ENCODE measurements at places on chromosomes 12 and 14. TPM values are rescaled to one million over a fixed set of nuclear protein-coding genes. Genes with fewer than 3 reads are reported as not detected.

Gene PTMS
- total RNA-seq = 4.7 TPM

GRCh38 chr12:123726962-123727361, 14.8 kb downstream of the ATP6V0A2 start:
- DNase-seq = no peak

DNA sequence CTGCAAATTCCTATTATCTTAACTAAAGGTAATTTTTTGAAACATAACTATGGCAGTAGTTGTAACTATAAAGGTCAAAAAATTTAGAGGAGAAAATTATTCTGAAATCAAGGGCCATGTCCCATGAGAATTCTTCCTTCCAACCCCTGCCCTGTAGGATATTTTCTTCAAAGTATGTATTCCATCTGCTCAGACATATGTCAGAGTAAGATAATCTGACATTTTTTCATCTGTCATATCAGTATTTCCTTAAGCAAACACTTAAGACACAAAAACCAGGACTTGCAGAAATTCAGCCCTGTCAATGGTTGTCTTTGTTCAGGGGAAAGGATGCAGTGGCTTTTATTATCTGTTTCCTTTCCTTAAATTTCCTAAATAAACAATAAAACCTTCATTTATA, 36.3 kb downstream of the ACSS3 start:
- DNase-seq = no peak

DNA sequence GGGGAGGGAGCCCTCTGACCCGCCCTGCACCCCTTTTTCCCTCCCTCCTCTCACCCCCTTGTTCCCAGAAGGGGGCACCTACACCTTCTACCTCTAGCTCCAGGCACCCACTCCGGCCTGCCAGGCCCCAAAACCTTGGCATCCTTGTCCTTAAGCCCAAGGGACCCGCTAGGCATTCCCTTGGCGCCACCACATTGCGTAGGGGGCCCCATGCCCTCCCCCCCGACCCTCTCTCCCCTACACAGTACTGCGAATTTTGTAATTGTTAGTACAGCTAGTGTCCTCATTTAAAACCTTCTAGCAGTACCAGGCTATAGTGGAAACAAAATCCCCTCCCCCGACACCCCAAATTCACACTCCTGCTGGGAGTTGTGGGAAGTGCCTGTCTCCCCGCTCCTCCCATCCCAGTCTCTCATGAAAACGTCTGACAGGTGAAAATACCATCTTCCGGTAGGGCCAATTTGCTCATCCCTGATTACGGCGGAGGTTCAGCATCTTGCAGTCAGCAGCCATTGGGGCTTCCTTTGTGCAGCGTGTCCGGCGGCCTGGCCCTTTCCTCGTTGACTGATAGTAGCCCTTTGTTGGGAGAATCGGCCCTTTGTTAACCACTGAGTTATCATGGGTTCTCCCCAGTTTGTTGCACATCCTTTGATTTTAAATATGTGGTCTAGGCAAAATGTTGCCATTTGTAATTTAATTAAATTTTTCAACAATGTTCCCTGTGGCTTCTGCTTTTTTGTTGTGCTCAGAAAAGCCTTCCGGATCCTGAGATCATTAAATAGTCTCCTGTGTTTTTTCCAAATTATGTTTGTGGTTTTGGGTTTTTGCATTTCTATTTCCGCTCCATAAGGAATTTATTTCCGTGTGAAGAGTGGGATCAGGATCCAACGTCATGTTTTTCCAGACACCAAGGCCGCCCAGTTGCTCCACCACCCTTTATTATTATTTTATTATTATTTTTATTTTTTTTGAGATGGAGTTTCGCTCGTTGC, 7.9 kb upstream of the CEP170B start:
- DNase-seq = no peak

Gene ATF7
- total RNA-seq = 9.1 TPM

Gene FAM90A1
- not detected for total RNA-seq

DNA sequence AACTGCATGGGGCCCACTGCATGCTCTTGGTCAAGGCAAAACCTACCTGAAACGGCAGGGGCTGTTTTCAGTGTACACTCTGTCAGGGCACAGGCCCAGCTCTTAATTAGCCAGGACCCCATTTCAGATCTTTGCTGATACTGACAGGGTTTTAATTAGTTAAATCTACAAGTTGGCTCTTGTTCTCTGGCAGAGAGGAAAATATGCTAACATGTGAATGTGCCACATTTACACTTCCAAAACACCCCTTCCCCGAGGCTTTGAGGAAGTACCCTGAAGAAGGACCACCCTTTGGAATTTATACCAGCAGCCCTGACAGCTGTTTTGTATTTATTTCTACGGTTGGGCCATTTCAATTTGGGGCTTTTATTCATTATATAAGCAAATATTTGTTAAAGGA, 66.3 kb downstream of the OTX2 start:
- no peak for DNase-seq

Gene KRT71
- total RNA-seq = not detected

DNA sequence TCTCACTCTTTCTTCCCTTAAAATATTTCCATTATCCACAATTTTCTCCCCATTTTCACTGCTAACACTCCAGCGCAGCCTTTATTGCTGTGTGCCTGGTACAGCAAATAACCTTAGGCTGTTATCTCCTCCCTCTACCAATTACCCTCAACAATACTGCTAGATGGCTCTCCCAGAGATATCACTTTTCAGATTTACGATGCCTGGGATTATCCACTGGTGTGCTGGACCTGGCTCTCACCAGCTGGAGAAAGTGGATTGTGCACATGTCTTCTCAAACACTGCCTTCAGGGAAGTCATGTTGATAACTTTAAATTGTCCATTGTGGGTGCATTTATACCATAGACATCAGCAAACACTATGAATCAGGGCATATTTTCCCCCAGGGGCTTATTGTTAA, 101.9 kb upstream of the ADAMTS20 start:
- DNase-seq = no peak

DNA sequence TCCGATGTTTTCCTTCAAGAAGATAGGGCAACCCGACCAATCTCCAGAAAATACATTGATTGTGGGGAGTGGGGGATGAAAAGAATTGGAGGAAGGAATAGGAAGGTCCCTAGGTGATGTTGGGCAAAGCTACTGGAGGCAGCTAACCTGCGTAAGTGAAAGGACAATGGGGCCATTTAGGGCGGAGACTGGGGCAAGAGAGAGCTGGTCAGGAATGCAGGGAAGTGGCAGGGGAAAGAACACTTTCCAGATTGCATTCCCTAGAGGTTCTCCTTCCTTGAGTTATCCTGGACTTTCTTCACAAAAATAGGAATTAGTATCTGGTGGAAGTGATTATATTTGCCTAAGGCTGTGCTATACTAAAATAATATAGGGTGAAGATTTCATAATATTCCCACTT, 151.8 kb upstream of the HMGA2 start:
- no peak for DNase-seq

DNA sequence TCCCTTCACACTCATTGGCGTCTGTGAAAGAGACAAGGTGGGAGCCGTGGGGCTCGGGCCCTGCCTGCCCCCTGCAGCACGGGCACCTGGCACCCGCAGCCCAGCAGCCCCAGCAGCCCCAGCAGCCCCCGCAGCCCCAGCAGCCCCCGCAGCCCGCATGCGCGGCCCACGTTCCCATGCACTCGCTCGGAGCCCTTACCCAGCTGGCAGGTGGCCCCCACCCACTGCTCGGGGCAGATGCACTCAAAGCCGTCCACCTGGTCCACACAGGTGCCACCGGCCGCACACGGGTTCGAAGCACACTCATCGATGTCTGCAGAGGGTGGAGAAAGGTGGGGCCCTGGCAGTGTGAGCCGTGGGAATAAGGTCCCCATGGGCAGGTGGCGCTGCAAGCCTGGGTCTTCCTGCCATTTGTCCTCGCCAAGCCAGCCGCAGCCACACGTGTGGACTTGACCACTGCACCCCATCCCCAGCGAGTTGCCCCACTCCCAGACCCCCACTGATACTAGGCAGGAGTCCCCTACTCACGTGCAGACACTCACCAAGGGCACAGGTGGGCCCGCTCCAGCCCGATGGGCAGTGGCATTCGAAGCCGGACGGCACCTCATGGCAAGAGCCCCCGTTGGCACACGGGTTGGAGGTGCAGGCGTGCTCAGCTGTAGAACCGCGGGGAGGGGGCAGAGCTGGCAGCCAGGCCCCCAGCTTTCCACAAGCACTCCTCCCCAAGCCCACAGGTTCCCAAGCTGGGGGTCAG, 17.3 kb downstream of the JAG2 start:
- no peak for DNase-seq

Gene DYRK2
- total RNA-seq = 118 TPM

DNA sequence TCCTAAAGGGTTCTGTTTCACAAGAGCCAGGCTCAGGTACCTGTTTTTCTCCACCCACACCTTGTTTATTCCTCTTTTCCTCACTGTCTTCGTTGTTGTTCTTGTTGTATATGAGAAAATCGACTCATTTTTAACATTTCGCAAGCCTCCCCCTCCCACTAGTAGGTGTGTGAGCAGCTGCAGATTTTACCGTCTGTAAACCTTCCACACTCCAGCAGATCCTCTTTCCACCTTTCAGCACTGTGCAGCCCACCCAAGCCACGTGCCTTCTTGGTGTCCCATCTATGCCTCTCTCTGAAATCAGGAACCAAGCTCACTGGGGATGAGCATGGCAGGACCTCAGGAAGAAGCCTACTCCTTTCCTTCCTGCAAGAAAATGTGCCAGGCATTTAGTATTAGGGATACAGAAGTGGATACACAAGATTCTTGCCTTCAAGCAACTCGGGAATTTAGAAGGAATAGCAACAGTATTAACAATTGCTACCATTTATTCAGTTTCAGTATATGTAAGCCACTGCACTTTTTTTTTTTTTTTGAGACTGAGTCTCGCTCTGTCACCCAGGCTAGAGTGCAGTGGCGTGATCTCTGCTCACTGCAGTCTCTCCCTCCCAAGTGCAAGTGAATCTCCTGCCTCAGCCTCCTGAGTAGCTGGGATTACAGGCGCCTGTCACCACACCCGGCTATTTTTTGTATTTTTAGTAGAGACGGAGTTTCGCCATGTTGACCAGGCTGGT, 113.6 kb downstream of the CHST11 start:
- no peak for DNase-seq

DNA sequence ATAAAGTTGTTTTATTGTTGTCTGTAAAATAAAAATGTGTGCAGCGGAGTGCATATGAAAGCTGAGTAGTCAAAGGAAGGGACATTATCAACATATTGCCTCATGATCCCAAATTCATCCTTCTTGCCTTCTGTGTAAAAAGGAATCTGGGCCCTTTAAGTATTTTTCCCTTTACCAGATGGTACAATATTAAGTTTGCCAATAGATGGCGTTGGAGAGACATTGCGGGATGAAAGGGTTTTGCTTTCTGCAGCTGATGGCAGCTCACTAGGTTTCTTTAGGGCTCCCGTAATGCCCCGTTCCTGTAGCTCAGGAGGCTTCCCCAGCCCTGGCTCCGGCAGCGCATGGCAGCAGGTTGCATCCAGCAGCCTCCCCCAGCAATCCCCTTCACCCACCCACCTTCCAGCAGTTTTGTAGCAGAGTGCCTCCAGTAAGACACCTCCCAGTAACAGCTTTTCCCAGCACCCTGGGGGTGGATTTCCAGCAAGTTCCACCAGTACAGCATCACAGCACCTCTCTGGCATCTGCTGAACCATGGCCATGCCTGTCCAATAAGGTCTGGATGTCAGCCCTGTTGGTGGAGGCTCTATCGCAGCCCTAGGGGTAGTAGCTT, 354.4 kb downstream of the MED13L start:
- DNase-seq = no peak

Gene HRK
- not detected for total RNA-seq

DNA sequence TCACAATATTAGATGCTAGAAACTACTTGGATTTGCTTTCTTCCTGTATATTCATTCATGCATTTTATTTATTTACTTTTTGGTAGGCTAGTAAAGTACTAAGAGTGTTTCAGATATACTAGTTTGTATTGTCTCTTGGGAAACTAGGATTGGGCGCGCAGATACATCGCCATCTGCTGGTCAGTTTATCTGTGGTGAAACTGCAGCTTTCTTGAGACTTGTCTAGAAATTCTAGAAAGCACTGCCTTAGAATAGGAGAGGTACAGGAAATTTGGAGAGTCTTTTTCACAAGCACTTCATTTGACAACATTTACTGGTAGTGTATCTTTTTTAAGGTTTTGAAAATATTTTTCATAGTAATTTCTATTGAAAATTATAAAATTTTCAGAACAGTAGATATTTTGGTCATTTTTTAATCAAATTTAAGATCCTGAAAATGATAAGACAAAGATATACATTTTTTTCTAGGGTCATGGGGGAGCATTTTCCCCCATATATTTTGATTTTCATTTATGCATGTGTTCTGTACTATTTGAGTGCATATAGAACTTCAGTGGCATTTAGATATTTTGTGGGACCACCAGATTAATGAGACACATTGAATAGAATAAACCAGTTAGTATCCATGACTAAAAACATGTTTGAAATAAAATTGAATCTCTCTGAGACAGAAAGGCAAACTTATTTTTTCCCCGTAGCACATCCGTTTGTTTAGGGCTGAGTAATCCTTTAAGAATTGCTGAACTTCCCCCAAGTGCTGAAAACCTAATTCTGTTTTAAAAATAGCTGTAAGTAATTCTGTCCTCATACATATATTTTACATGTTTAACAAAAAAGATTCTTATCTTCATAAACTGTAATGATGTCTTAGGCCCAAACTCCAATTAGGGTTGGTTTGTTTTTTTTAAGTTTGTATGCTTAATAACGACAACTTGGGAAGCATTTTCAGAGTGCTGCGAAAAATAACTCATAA, 44.5 kb downstream of the SLC38A6 start:
- no peak for DNase-seq

Gene MNAT1
- 12.0 TPM for total RNA-seq

DNA sequence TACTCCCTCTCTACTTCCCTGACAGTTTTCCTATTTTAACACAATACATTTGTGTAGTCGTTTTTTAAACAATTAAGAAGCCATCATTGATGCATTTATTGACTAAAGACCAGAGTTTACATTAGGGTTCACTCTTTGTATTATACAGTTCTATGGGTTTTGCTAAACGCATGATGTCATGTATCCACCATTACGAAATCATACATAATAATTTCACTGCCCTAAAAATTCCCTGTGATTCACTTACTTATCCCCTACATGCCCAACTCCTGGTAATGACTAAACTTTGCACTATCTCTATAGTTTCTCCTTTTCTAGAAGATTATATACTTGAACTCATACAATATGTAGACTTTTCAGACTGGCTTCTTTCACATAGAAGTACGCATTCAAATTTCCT, 1016.5 kb upstream of the FOXG1 start:
- DNase-seq = no peak

DNA sequence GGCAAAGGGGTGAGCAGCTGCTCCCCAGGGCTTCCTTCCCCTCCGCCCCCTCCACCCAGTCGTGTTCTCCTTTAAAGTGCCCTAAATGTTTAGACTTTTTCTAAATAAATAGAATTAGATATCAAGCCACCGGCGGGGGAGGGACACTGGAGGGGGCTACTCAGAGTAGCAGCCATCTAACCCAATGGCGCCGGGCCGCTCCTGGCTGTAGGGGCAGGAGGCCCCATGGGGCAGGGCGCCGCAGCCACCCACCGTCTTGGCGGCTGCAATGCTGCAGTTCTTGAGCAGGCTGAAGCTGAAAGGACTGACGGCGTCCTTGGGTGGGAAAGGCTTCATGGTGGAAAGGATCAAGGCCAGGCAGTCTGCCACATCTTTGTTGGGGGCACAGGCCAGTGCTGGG, 13.1 kb downstream of the SLC39A5 start:
- no peak for DNase-seq

Gene CCDC175
- total RNA-seq = not detected

Data from CD8-positive, alpha-beta T cell (primary cell).